GM06990 (cell line): ENCODE measurements at places on chromosomes 5 and 9.
A peak's percentile ranks its signal among the peaks of the same experiment; 100 is the strongest.

DNA sequence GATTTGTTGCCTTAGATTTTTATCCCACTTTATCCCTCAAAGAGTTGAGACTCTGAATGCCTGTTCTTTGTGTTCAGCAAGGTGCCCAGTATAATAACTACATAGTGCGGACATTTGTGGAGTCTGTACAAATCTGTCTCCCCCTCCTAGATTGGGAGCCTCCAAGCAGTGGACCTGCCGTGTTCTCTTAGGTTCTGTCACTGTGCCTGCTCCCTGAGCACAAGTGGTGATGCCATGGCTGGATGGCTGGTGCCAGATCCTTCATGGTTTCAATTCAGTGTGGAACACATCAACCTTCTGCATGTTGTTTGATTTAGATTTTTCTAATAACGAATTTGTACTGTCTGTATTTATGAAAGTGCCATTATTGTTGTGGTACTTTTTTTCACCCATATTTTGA lies 292.9 kb downstream of the CD180 start:
- no peak for DNase-seq

DNA sequence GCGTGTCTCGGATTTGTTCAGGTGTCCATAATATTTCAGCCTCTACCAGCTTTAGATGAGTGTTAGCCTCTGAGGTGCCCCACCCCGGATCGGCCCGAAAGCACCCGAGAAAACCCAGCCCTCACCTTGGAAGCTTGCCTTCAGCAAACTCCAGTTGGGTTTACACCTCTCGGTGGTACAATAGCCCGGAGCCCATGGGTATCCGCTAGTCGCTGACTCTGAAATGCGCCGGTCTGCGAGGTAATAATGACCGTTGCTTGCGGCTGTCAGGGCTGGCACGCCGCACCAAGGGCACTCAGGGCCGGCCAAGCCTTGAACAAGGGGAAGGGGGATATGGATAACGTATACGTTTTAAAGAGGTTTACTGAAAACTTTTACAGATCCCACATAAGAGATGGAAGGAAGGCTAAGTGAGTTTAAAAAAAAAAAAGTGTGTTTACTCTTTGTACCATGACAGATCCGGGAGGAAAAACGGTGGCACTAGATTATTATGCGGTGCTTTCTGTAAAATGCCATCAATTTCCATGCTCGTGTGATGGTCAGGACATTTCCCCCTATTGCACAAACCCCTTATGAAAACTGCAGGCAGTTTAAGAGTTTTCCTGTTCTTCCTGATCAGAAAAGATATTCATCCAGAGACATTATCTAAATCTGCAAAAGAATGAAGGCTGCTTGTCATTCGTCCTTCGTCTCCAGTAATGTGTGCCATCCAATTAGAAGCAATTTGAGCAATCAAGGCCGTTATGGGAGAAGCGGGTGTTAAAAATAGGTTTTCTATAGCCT lies 124.2 kb downstream of the TMEM161B start:
- no peak for DNase-seq

DNA sequence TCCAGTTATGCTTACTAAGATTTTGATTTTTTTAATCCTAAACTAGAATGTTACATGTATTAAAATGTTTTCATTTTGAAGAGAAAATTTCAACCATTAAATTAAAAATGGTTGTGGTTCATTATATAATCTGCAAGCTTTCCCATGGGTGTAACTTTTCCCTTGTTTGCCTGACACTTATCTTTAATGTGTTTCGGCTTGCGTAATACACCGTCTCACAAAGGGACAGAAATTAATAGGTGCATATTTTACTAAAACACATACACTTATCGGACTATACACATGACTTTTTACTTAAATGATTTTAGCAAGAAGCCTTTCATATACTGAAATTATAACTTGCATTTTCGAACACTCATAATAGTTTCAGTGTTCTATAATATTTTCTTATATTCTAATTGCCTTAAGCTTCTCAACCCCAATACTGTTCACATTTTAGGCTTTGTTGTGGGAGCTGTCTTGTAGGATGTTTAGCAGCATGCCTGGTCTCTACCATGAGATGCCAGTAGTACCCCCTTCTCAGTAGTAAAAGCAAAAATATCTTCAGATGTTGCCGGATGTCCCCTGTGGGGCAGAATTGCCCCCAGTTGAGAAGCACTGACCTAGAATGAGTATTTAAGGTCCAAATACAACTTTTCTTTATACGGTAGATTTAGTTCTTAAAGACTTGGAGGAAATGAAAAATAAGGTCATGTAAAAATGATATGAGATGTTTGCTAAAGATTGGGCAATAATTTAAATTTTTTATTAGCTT lies 28.6 kb downstream of the UGCG start:
- no peak for DNase-seq

GRCh38 chr5:153619771-153620170 lies 129.3 kb downstream of the GRIA1 start:
- DNase-seq: no peak

DNA sequence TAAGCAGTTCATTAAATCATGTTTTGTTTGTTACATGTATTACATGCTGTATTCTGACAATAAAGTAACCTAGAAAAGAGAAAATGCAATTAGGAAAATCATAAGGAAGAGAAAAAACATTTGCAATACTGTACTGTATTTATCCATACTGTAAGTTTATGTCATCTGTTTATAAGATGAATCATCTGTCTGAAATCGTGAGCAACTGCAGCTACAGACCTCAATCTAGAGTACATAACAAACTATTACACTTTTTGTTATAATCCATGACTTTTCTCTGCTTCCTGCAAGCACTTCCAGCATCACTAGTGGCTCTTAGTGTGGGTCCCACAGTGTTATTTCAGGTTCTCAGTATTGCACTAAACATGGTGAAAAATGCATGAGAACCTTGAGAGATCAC lies 144.4 kb upstream of the NR4A3 start:
- DNase-seq: no peak

DNA sequence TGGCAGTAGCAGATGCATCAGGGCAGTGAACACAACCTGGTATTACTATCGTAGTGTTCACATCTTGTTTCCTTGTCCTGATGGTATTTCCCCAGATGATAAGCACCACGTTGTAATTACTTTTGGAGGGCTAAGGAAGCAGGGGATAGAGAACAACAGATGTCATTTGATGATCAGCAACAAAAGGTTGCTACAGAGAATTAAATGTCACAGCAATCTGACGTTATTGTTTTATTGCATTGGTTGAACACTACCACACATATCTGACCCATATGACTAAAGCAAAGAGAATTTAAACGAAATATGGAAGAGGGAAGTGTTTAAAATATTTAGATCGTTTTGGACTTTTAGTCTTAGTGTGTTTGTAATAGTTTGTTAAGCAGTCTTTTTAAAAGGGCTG lies 408.3 kb downstream of the SH3GL2 start:
- no peak for DNase-seq

GRCh38 chr5:141787376-141787775 lies 90.8 kb downstream of the PCDH1 start:
- no peak for DNase-seq

DNA sequence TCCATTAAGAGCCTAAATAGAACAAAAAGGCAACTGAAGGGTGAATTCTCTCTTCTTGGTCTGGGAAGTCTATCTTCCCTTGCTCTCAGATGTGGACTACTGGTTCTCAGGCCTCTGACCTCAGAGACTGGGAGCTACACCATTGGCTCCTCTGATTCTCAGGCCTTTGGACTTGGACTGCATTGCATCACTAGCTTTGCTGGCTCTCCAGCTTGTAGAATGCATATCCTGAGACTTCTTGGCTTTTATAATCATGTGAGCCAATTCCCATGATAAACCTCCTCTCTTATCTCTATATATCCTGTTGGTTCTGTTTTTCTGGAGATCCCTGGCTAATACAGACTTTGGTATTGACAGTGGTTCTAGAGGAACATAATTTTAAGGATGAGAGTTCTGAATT lies 89.8 kb downstream of the PSAT1 start:
- no peak for DNase-seq

DNA sequence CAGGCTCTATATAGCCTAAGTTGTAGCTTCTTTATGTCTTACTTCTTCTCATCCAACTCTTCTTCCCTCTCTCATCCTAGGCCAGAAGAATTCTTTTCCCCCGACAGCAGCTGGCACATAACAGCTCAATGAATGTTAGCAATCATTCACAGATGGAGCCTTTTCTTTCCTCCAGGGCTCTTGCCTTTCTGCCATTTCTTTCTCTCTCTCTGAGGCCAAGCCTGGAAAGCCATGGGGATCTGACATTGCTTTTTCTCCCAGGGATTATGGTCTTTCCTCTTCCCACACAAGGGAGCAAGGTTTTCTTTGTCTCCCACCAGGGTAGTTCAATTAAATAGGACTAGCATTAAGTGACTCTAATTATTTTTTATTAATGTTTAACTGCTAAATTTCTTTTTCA lies 20.5 kb downstream of the SMIM15 start:
- no peak for DNase-seq

DNA sequence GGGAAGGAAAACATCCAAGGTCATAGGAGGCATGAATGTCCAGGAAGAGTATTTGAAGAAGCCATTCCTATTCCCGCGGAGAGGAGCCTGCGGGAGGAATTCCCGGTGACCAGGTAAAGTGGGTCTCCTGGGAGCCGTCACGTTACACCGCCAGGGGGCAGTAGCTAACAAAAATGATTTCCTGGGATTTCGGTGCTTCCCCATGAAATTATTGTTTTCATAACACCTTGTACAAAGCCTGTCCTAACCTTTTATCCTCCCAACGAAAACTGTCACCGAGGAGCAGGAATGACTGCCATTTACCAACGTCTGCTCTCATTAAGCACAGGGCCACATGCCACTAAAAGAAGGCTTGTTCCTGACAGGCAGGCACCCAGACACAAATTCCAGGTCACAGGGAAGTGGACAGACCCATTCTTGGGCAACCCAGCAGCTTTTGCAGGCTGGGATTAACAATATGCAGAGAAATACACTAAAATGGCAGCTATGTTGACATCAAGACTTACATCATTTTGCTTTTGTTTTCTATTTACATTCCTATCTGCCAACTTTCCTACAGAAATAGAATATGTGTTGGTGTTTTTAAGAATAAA lies 41.2 kb upstream of the CTSL start:
- DNase-seq: no peak

DNA sequence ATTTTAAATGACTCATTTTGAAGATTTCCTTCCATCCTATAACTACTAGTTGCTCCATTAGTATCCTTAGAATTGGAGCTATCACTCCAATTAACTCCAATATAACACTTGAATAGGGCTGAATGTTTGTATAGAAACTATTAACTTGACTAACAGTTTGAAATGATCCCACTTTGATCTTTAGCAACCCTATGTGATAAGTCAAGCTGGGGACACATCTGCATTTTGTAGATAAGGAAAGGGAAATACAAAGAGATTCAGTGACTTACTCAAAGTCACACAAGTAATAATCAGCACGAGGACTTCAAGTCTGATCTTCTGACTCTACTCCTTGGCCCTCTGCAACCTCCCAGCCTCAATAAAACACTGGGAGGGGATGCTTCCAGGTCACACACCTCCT lies 101.1 kb downstream of the TMEM215 start:
- no peak for DNase-seq

GRCh38 chr5:111163000-111163399 lies 61.2 kb upstream of the CAMK4 start:
- no peak for DNase-seq

- no peak for DNase-seq
These were observed 235.0 kb downstream of the ACTL7B start for GRCh38 chr9:108620767-108621166.

- DNase-seq: no peak
These were observed 123.8 kb upstream of the PHYKPL start for GRCh38 chr5:178356431-178356872.

- no peak for DNase-seq
These were observed 139.5 kb downstream of the RGS3 start for GRCh38 chr9:113603048-113603375.

GRCh38 chr5:114319821-114320220 lies 42.0 kb upstream of the KCNN2 start:
- DNase-seq: no peak

- DNase-seq: no peak
These were observed 52.4 kb downstream of the DMXL1 start for GRCh38 chr5:119123280-119123679.

DNA sequence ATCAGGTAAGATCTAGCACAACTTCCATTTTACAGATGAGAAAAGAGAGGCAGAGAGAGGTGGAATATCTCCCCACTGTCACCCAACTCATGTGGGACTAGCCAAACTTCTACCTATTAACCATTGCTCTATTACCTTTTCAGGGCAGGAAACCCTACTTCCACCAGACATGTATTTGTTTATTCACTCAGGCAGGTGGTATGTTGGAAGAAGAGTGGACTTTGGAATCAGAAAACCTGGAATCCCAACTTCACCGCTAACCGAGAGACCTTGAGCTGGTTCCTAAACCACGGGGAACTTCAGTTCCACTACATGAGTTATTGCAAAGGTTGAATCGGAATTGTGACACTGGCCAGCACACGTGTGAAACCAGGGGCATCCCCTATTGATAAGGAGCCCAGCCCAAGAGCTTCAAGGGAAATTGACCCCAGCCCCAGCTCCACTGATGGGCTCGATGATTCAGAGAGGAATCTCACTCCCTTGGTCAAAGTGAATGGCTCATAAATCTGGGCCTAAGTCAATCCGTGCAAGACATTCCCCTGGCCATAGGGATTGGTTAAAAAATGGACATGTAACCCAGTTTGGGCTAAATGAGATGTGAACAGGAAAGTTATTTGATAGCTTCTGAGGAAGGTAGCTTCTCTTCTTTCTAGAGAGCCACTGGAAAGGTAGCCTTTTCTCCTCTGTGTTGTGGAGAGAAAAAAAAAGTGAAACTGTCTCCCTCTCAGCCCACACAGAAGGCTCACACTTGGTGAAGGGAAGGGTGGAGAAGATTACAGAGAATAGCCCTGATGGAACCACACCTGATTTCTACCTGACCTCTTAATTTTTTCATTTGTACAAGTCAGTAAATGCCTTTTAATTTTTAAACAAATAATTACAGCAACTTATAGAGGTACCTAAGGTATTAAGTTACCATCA lies 5.5 kb upstream of the GLIS3 start:
- no peak for DNase-seq

- DNase-seq: peak; percentile 44
These were observed 168.6 kb downstream of the CARTPT start for GRCh38 chr5:71887680-71888079.

DNA sequence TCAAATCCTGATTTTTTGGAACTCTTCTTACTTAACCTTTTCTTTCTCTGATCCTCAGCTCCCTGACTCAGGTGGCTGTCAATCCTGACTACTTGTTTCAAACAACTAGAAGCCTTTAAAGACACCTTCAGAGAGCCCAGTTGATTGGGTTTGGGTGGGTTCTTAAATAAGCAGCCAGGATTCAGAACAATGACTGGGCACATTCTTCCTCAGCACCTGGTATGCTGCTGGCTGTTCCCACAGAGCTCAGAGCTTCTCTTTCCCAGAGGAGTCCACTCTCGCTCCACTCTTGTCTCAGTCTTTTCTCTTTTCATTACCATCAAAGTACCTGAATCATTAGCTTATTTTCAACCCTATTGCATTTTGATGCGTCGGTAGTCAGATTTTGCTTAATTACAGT lies 22.5 kb downstream of the PCSK5 start:
- DNase-seq: no peak
